ENCODE measurements at places on chromosomes 2 and 18.
A peak's percentile ranks its signal among the peaks of the same experiment; 100 is the strongest.

DNA sequence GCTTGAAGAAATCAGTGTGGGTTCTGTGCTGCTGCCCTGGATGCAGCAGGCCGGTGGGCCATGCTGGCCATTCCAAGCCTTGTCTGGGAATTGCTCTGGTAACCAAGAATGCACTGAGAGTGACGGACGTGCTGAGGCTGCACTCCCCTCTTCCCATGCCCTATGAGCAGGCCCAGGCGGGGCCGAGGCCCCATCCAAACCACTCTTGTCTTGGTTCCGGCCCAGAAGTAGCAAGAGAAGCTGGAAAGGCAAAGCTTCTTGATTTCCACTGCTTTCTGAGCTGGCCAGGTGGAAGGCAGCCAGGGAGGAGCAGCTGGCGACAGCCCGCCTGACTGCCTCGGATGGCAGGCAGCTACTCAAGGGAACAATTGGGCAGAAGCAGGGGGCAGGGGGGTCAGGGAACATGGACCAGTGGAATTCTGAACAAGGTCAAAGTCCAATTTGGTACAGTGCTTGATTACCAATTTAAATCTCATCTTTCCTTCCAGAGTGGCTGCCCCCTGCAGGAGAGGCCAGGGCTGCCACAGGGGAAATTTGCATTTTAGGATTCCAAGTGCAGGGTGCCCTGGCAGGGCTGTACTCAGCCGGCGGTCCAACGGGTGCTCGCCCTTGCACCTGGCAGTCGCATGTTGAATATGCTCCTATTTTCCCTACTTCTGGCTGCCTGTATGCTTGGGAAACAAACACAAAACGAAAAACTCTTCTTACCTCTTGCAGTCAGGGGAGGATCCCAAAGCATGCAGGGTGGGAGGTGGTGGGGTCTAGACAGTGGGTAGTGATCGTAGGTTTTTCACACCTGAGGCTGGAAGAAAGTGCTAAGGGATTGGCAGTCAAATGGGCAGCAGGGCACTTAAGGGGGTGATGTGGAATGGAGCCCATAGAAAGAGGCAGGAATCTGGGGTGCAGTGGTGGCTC is 67.3 kb downstream of the LIPG start:
- no peak for DNase-seq

DNA sequence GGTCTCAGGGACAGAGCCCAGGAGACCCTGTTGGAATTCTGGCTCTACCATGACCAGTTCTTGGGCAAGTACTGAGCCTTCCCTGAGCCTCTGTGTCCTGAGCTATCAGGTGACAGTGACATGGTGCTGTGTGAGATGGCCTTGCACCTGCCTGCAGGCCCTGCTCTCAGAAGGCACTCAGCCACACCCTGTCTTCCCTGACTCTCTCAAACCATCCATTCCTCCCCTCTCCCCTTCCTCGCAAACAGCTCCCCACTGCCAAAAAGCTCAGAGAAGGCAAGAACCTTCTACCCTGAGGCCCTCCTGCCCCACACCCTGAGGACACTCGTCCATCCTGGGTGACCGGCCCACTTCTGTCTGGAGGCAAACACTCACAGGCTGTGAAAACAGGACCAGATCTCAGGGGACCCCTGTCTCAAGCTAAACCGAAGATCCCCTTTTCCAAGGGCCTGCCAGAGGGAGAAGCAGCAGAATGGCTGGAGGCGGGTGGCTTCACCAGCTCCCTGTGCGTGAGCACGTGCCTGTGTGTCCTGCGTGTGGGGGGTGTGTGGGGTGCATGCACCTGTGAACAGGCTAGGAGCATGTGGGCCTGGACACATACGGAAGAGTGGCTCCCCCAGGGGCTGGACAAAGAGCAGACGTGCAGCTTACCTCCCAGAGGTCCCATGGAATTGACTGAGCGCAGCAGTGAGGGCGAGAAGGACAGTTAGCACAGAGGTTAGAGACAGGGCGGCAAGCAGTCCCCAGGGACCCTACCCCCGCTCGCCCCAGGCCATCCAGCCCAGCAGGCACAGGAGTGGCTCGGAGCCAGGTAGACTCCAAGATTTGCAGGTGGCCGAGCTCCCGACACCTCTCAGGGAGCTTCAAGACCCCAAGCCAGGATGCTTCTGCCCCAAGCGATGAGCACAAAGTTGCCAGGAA is 53.9 kb downstream of the BIN1 start:
- DNase-seq, result no peak

DNA sequence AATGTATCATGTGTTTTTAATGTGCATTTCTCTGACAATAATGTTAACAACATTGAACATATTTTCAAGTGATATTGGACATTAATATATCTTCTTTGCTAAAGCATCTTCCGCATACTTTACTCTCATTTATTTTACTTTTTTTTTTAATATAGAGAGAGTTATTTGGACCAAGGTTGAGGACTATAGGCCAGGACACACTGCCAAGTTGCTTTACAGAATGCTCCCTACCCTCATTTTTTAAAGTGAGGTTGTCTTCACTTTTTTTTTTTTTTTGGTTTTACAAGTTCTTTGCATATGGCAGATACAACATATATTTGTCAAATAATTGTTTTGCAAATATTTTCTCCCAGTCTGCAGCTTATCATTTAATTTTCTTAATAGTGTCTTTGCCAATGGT is 201.8 kb downstream of the OSR1 start:
- DNase-seq, result no peak

GRCh38 chr2:181431674-181432073 is 25.5 kb upstream of the ITGA4 start:
- DNase-seq, result no peak

DNA sequence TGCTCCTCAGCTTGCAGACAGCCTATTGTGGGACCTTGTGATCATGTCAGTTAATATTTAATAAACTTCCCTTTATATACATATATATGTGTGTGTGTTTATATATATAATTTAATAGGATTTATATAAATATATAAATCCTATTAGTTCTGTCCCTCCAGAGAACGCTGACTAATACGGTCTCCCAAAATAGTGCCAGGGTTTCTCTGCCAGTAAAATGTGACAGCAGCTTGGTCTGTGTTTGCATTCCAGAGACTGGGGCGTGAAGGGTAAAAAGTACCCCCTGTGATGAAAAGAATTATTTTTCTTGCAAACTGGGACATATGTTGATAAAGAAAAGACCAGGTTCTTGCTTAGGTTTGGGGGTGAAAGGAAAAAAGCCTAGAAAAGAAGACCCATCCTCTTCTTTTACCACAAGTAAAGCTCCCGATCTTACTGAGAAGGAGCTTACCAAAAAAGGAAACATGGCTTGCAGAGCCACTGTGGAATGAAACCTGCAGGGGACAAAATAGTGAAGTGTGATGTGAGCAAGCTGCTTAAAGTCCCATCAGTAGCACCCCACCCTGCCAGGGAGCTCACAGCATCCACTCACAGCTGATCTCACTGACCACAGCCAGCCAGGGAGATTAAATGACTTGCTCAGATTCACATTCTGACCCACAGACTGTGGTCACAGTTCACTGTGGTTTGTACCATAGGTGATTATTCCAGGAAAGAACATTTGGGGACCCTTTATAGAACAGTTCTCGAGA is 110.9 kb upstream of the RMP24 start:
- DNase-seq, result no peak

GRCh38 chr2:3134026-3134571 is 243.5 kb downstream of the EIPR1 start:
- DNase-seq, result no peak

- DNase-seq, result no peak
Measured at GRCh38 chr2:15730545-15731212, 139.0 kb downstream of the DDX1 start.

- DNase-seq, result no peak
Measured at GRCh38 chr2:7428454-7429204, 511.4 kb downstream of the RNF144A start.

DNA sequence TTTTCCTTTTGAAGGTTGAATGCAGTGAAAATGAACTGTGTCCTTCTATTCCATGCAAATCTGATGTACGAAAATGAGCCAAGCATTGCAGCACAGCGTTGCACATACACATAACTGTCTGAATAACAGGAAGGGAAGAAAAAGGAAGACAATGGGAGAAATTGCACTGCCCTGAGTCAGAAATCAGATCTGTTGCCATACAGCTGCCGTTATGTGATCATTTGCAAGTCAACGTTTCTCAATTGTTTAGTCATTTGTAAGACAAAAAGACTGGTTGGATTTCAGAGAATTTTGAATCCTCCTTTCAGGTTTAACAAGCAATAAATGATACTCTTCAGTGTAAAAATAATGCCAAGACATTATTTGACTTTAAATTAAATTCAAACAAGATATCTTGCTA is 284.1 kb downstream of the DSEL start:
- DNase-seq, result no peak

- DNase-seq, result peak; percentile 47
Measured at GRCh38 chr18:69469444-69469919, 68.8 kb downstream of the DOK6 start.

DNA sequence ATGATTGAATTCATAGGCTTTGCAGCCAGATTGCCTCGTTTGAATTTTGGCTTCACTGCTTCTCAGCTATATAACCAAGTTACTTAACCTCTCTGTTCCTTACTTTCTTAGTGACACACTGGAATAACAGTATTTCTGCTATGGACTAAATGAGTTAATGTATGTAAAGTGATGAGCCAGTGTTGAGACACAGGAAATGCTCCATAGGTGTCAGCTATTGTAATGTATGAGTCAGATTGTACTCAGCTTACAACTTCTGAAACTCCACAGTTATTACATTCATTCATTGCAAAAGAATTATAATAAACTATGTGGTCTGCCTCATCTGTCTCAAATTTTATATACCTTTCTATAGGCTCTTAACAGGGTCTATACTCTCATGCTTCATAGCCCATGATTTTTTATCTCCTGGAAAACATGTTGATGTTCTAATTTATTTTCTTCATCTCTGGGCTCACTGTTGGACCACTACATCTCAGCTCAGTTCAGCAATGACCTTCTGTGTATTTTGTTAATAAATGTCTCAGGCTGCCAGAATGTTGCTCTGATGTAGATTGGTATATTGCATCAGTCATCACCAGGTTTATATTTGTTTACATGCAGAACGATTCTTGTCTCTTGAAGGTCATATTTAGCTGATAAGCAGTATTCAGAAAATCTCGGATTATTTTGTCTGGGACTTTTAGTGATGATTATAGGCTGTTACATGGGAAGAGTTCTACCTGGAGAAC is 76.2 kb downstream of the MAP3K20 start:
- no peak for DNase-seq

GRCh38 chr18:8326763-8327394 is 282.4 kb upstream of the RAB12 start:
- DNase-seq, result no peak

DNA sequence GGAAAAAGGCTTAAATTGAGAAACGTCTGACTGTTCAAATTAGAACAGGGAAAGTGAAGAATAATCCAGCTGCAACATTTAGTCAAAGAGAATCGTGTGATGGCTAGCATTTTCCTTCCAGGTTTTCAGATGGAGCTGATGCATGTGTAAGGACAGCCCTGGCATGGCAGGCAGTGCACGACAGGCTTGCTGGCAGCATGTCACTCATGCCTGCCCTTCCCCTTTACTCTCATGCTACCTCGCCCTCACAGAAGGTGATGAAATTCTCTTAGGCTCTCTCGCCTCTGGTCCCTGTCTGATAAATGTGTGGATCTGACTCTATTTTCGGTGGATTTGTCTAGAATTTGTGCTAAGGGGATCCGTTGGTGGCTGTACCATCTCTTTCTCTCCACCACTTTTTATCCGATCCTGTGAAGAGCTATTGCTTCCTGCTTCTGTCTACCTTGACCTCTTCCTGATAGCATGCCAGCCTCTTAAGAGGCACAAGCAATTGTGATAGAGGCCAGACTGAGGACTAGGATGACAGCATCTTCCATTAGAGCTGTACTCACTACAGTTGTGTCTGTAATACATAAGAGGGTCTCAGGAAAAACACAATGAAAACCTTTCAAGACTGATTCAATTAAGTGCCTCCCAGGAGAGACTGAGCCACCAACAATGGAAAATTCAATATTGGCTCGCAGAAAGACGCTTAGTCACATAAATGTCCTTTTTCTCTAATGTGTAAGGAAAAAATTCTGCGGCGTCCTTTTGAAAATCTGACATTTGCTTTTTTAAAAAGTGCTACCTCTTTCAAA is 65.6 kb upstream of the NOSTRIN start:
- DNase-seq, result no peak

GRCh38 chr2:75570948-75571729 is 10.4 kb upstream of the EVA1A start:
- no peak for DNase-seq

- no peak for DNase-seq
Measured at GRCh38 chr2:22788749-22789327, 596.1 kb upstream of the KLHL29 start.

GRCh38 chr18:58861861-58862301 is 2.8 kb upstream of the ZNF532 start:
- DNase-seq, result no peak

DNA sequence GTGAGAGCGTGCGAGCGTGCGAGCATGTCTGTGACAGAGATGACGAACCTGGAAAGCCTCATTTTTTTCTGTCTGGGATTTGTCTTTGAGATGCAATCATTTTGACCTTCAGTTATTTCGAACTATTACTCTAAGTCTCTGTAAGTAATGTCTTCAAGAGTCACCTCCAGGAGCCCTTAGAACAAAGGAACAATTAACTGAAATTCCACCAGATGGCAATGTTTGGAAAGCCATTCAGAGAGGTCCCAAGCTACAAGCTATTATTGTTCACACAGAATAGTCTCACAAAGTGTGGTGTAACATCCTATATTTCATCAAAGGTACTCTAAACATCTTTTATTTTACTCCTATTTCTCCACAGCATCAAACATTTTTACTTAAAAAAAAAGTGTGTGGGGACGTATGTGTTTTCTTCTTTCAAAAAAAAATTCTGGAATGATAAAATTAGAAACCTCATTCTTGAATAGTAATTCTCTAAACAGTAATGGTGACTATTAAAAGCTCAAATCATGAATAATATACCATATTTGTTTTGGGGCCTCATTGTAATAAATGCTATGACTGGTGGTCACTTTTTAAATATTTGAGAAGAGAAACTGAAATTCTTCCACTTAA is 35.1 kb upstream of the MAPRE2 start:
- DNase-seq, result no peak

- DNase-seq, result no peak
Measured at GRCh38 chr2:223545830-223546229, 56.3 kb downstream of the SCG2 start.

- DNase-seq, result no peak
Measured at GRCh38 chr2:164697688-164698461, 76.6 kb upstream of the GRB14 start.

- no peak for DNase-seq
Measured at GRCh38 chr18:30359521-30359920, 683.0 kb downstream of the DSC3 start.

DNA sequence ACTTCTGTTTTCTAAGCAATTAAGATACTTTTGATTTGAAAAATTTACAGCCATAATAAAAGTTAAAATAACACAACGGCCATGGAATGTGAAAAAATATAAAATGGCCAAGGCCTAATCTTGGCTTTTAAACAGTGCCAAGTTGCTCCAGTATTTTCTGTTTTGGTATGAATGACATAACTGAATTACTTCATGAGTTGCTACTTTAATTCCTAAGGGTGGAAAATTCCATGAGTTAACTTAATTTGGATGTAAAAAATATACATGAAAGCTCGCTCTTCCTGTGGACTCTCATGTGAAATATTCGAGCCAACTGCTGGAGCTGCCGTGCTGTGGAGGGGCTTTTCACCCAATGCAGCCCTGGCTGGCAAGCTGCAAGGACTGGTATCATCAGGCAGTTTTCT is 286.0 kb upstream of the CCDC68 start:
- no peak for DNase-seq

Measured in activated naive CD8-positive, alpha-beta T cell treated with anti-CD3 and anti-CD28 coated beads, Interleukin-2, amount 50 U/mL, for 24 hours (primary cell).